ENCODE measurements at places on chromosomes 7 and 10.

DNA sequence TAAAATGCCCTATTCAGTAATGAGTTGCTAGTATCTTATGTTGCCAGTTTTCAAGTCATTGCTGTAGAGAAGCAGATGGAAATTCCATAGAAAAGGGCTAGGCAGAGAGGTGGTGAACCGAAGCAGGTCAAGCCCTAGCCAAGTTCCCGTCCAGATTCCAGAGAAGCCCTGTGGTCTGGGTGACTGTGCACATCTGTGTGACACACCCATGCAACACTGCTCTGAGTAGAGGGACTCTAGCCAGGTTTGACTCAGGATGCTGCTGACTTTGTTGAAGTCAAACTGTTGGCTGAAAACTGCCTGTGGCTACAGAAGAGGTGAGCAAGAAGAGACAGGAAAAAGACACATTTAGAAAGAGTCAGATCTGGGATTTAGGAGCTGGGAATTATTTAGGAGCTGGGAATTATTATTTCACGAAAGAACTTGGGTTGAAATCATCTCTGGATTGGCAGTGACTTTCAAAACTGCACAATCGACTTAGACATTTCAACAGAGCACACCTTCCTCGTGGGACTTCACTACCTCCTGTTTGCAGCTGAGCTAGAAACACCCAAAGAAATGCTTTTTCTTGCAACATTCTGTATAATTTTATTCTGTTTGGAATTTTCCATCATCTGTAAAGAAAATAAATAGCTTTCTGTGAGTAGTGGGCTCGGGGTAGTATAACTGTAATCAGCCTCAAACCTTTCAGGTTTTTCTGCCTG lies 149.1 kb upstream of the PRKCQ start:
- DNase-seq, result no peak

- DNase-seq, result no peak
These were observed 2.5 kb upstream of the NFE2L3 start for GRCh38 chr7:26149391-26149977.

DNA sequence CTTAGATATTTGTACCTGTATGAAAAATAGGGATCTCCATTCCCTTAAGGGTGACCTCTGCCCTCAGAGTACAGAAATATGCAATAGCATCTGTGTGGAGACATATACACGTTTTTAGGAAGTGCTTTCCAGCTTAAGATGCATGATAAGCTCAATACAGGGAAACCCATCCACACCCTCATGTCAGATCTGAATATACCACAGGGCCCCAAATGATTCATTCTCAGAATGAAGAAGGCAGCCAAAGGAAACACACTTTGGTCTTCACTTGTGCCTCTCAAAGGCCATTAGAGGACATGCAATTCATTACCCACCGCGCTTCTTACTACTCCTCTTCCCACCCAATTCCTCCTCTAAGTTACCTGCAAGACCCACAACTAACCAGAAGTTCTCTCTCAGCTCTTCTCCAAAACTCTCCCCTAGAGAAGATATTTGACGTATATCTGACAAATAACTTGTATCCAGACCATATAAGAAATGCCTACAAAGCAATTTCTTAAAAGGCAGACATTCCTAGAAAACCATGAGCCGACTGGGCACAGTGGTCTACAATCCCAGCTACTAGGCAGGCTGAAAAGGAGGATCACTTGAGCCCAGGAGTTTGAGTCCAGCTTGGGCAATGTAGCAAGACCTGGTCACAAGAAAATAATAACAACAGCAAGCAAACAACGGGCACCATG lies 103.0 kb downstream of the OAT start:
- no peak for DNase-seq

DNA sequence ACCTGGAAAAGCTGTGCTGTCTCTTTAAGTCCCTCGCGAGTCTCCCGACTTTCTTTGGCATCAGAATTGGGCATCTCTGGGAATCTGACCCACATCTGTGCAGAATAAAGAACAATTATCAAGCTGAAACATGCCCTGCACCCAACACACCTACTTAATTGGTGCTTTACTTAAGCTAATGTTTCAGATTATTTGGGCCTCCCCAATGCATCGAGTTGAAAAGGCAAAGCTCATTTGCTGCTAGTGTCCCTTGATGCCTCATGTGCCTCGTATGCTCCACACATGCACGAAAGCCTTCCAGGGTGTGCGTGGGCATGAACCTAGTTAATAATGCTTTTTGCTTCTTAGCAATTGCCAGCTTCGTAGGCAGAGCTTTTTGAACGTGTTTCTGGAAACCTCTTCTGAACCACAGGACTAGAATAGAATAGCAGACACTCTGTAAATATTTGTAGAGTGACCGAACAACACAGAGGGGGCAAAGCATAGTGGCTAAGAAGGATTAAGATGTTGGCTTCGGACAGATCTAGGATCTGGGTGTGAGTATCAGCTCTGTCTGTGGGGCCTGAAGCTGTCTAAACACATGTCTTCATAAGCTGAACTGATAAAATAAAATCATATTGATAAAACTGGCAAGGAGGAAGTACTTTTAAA lies 26.7 kb upstream of the FGFR2 start:
- DNase-seq, result no peak

- DNase-seq, result no peak
These were observed 83.5 kb upstream of the INSIG1 start for GRCh38 chr7:155213955-155214740.

GRCh38 chr10:6704896-6705295 lies 124.8 kb upstream of the PRKCQ start:
- DNase-seq, result no peak

DNA sequence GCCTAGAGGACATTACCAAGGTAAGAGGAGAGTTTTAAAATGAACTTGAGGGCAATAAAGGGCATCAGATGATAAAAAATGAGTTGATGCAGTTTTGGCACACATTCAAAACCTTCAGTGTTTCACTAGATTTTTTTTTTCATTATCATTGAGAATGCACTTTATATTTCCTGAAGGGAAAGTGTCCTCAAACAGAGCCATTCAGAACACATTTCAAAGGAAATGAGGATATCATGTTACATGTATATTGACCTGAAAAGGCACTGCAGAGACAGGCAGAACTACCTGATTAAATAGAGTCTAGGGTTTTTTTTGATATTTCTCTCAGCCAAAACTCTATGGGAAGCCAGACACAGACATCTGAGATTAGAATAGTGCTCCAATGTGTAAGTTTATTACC lies 454.0 kb downstream of the NEBL start:
- DNase-seq, result no peak

DNA sequence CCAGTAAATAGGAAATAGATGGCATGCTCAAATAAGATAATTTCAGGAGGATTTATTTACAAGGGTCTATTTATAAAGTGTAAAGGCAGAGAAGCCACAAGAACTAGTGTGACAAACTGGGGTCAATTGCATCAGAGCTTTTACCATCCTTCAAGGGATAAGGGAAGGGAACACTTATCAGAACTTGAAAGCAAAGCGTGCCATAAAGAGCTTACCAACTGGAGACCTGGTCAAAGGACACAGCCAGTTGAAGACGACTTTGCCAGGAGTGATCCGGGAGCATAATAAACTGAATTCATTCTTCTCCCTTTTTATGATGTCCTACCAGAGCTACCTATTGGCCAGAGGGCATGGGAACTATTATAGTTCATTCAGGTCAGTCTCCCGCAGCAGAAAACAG lies 3.2 kb upstream of the PPP1R3A start:
- DNase-seq, result no peak

DNA sequence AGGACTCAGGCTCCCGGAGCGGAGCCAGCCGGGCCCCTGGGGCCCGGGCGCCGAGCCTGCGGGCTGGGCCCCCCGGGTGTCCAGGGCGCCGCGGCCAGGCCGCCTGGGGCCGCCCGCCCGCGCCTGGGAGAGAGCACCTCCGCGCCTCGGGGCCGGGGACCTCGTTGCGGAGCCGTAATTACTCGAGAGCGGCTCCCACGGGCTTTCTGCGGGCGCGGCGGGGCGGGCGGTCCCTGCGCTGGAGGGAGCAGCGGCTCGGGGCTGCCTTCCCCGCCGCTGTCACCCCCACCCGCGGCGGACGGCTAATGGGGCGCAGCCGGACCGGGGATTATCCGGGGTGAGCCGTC lies 1.5 kb downstream of the GNB2 start:
- peak; percentile 56 for DNase-seq

DNA sequence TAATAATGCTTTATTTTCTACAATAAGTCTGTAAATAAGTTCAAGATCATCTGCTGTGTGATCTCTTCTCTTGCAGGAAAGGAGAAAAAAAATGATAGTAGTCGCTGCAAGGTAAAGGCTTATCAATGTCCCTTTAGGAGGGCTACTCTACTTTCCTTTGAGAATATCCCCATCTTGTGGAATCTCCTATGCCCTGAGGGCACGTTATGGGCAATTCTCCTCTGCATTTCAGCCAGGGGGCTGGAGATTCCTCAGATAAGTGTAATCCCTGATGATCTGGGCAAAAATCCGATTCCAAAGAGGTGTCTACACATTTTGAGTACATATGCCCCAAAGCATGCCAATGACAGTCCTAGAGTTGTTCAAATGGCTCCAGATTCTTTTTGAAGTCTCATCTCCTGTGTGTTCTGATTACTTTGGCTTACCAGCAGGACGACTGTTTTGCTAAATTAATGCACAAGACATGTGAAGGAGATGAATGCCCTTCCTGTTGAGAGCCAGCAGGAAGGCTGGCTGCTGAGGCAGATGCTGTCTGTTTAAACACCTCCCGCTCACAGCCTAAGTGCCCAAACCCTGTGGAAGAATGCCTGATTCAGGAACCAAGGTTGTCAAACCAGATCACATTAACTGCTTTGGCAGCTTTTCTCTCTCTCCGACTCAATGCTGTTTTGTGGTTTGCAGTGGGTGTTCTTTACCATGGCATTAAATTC lies 171.2 kb upstream of the COL1A2 start:
- no peak for DNase-seq

GRCh38 chr7:111756687-111757178 lies 194.4 kb upstream of the IMMP2L start:
- DNase-seq, result no peak

DNA sequence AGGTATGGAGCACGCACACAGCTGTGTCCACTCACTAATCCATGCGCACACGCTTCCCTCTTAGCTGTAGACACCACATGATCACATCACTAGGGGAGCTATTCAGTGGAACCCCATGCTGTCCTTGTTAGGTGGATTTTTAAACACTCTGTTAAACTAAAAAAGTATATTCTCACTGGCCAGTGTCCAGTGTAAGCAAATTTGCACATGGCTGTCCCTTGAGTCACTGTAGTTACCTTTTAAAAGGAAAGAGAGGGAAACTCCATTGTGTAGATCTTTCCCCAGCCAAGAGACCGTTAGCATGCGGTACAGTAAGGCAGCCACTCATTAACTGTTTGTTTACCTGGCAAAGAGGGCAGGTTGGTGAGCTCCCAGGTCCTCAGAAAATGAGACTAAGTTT lies 81.6 kb upstream of the INSYN2A start:
- DNase-seq, result no peak

DNA sequence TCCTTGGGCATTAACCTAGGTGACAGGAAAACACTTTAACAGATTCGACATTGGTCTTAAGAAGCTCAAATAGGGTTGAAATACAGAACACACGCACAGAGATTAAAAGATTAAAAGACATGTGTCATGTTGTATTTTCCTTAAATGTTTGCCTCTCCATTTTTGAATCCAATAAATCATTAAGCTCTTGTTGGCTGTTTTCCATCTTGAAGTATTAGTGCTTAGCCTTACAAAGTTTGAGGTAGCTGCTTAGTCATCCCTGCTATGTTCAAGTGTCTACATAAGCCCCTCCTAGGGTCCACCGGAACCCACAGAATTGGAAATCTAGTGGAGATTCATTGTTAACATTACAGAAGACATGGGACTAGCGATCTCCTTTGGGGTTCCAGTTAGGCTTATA lies 12.7 kb upstream of the GJD4 start:
- no peak for DNase-seq

DNA sequence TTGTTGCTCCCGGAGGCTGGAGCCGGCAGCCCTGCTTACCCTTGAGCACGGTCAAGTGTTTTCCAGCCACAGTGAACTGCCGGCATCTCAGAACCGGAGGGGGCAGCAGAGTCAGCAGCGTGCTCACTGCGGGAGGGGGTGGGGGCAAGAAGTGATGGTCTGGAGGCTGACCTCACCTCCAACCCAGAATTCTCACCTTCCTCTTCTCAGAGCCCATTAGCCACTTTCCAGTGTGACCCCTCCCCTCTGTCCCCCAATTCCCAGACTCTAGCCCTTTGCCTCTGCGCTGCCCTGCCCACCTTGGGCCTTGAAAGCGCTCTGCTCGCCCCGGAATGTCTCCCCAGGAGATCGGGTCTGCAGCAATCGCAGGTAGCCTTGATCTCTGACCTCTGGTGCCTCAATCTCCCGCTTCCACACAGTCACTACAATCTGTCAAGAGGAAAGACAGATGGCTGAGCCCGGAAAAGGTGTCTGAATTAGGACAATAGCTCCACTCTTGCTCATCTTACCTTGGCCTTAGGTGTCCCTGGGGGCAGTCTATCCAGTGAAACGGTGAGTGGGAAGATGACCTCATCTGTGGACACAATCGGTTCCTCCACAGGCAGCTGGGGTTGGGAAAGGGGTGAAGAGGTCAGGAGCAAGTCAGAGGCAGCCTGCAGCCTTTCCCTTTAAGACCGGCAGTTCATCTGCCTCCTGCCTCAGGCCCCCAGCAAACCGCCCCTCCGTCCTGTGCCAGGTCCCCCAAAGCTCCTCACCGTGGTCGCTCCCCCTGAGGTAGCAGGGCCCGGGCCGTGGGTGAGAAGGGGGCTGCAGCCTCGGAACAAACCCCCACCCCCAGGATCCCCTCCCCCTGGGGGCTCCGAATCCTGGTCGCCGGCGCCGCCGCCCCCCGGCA lies 942 bp downstream of the TRAPPC14 start:
- peak; percentile 40 for DNase-seq

DNA sequence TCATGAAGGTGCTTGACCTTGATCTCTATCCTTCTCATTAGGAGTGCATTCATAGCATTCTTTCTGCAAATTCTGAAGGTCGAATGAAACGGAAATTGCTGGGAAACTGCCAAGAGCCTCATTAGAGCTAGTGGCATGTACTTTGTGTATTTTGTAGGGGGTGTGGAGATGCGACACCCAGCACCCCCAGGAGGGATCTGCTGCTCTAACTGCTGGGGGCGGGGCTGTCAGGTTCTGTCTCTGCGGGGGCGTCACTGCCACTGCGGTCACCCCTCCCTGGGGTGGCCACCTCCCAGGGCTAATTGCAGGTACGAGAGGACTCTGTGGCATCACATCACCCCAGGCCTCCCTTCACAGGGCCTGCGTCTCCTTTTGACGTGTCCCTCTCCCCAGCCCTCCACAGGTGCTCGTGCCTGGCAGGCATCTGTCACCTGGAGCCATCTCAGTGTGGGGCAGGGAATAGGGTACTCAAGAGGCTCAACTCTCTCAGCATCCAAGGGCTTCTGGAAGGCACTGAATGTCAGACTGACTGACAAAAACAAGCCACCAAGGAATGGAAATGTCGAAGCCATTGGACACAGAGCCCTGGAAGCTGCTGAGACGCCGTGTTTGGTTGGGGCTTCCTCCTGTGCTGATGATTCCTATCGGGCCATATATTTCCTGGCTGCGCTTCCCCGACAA lies 151.1 kb downstream of the ACTR3B start:
- DNase-seq, result no peak

GRCh38 chr7:76328389-76328788 lies 25.9 kb downstream of the HSPB1 start:
- DNase-seq, result no peak
